ENCODE measurements at places on chromosomes 1 and 21.

DNA sequence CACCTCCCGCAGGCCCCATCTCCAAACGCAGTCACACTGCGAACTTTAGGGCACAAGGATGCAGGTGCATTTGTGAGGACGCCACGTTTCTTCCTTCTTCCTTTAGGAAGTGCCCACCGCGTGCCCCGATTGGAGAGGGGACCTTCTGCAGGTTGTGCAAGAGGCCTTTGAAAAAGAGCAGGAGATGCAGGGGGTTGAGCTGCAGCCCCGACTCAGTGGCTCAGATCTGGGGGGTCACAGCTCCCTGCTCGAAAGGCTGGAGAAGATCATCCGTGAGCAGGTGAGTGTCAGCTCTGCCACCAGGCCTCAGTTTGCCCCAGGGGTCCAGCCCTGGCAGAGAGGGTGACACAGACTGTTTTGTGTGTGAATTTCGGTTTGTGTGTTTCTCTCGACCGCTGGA, 31.2 kb upstream of the DIP2A start:
- no peak for DNase-seq

DNA sequence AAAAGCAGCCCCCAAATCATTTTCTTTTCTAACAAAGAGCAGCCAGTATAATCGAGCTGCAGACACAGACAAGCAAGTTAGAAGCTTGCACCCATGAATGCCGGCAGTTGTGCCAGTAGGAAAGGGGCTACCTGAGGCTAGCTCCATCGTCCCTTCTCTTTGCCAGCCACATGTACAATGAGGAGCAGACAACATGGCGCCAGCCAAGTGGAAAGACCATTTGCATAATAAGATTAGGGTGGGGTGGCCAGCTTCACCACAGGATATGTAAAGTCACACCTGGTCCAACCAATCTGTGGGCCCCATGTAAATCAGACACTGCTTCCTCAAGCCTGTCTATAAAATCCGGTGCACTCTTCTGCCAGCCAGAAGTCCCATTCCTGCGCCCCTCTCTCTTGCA, 103.7 kb downstream of the CCDC185 start:
- DNase-seq, result no peak

- DNase-seq, result no peak
These were observed 736 bp downstream of the KCNC4 start for GRCh38 chr1:110210604-110211495.

DNA sequence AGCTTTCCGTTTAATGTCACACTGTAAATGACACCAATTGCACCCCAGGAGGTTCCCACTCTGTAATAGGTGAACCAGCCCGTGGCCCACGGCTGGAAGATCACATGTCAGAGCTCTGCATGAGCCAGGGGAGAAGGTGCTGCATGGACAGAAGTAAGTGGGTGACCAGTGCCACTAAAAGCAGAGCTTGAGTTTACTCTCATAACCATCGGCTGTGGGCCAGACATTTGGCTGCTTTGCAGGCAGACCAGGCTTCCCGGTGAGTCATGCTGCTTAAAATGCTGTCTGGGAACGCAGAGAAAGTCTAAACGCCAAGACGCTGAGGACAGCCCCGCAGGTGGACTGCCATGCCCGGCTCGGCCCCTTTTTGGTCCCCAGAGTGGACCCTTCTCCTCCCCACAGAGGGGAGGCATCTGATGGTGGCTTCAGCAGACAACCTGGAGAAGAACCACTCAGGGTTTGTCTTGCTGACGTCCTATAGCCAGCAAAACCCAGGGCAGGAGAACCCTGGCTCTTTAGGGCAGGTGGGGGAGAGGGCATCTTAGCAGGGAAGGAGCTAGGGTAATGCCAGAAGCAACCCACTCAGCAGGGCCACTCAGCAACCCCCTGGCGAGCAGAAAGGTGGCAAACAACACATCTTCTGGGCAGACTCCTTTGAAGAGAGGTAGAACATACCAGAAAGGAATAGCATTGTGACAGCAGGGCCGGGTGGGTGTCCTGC, 7.3 kb downstream of the KIAA2013 start:
- peak; percentile 59 for DNase-seq

DNA sequence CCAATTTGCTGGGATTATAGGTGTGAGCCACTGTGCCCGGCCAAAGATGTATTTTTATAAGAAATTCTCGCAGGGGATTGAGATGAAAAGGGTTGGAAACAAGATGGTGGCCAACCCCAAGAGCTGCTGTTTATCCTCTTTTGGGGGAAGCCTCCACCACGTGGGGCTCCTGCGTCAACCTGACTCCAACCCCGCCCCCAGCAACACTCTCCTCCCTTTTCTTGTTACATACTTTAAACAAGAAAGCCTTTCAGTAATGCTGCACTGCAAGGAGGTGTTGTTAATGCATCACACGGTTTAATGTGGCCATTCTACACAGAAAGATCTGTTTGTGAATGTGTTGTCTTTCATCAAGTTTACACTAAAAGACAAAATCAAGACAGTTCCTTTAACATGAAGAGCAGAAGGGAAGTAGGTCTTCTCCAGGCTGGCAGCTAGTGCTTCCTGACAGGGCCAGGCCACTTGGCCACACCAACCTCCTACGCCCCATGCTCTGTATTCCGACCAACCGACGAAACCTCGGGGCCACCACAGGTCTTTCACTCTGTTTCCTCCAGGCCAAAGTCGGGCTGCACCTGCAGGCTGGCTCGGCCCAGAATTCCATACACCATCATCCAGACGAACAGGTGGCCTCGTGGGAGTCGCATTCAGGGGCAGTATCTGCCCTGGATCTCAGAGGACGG, 25.9 kb downstream of the C2CD2 start:
- no peak for DNase-seq

- DNase-seq, result no peak
These were observed 129.2 kb upstream of the PROX1 start for GRCh38 chr1:213858581-213858980.

DNA sequence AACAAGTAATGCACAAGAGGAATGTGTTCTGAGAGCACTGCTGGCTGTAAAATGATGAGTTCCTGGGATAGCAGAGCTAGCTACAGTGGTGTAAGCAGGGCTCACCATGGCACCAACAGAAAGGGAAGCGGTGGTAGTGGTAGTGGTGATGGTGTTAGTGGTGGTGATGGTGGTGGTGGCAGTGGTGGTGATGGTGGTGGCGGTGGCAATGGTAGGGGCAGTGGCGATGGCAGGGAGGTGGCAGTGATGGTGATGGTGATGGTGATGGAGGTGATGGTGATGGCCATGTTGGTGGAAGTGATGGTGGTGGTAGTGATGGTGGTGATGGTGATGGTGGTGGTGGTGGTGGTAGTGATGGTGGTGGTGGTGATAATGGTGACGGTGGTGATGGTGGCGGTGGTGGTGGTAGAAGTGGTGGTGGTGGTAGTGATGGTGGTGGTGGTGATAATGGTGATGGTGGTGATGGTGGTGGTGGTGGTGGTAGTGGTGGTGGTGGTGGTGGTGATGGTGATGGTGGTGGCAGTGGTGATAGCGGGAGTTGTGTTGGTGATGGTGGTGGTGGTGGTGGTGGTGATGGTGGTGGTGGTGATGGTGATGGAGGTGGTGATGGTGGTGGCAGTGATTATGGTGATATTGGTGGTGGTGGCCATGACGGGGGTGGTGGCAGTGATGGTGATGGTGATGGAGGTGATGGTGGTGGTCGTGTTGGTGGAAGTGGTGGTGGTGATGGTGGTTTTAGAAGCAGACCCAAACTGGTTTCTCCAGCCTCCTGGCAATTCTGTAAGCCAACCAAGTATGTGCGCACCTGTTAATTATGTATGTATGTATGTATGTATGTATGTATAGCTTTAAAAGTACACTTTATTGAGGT, 254.1 kb downstream of the TRABD2B start:
- no peak for DNase-seq

- DNase-seq, result no peak
These were observed 96.8 kb upstream of the PALMD start for GRCh38 chr1:99548943-99549605.

- no peak for DNase-seq
These were observed 803 bp downstream of the COP1 start for GRCh38 chr1:176206006-176206960.

- no peak for DNase-seq
These were observed 128.0 kb downstream of the CDC42BPA start for GRCh38 chr1:227190321-227190720.

GRCh38 chr1:179953974-179954492, 577 bp upstream of the CEP350 start:
- DNase-seq, result peak; percentile 53

DNA sequence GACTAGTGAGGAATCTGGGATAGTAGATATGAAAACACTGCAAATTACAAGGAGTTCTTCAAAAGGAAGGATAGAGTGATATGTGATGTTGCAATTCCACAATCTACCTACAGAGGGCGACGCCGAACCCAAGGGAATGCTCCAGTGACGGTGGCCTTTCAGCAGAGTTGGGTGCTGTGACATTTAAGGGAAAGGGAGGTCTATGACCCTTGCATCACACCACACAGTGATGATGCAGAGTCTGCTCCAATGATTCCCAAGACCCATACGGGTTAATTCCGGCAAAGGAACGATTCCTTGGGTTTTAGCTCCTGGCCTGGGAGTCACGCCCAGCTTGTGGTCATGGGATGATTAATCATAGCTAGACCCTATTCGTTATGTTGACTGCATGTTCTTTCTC, 123.0 kb upstream of the IGSF21 start:
- DNase-seq, result no peak

- no peak for DNase-seq
These were observed 15.6 kb downstream of the LDLRAP1 start for GRCh38 chr1:25559031-25559430.

DNA sequence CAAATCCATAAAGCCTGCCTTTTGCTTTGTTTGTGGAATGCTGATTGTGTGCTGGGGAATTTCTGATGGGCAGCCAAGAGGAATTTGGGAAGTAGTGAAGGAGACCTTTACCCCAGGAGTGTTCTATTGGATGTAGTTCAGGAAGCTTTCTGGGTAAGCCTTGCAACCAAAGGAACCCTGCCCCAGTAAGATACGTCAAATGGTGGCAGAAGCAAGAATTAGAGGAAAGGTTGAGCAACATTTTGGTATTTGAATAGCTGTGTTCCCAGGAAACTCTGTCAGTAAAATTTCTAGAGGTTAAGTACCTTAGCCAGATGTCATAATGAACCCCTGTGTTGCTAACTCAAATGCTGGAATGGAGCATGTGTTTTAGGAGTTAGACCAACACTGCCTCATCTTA, 6.4 kb downstream of the MGST3 start:
- DNase-seq, result no peak

- DNase-seq, result peak; percentile 81
These were observed 34.6 kb upstream of the S100A7 start for GRCh38 chr1:153494976-153495535.

- no peak for DNase-seq
These were observed 128.8 kb downstream of the COQ8A start for GRCh38 chr1:227068883-227069282.

- no peak for DNase-seq
These were observed 4.7 kb downstream of the CELSR2 start for GRCh38 chr1:109253803-109254620.

DNA sequence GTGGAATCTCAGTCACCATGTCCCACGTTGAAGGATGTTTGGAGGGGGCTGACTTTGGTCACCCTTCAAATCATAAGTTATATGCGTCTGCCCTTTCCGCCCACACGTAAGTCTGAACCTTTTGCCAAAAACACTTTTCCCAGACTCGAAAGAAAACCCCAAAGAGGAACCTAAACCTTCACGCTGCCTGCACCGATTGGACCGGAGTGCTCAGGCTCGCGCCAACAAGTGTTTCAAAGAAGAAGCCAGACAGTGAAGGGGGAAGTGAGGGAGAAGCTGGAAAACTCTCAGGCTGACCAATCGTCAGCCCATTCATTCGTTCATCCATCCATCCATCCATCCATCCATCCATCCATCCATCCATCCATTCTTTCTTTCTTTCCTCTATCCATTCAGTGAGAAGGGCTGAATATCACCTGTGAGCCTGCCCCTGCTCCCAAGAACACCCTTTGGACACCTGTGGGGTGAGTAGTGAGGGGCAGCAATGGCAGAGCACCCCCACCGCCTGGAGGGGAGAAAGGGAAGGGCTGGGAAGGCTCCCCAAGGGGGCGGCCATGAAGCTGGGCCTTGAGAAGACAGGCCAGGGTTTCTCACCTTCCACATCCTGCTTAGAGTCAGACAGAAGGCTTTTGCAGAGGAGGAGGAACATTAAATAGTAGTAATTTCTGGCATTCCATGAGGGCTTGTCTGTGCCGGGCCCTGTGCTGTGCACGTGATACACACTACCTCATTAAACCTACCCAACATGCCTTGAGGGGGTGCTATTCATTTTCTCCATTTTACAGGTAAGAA, 27.1 kb upstream of the RUNX3 start:
- no peak for DNase-seq

DNA sequence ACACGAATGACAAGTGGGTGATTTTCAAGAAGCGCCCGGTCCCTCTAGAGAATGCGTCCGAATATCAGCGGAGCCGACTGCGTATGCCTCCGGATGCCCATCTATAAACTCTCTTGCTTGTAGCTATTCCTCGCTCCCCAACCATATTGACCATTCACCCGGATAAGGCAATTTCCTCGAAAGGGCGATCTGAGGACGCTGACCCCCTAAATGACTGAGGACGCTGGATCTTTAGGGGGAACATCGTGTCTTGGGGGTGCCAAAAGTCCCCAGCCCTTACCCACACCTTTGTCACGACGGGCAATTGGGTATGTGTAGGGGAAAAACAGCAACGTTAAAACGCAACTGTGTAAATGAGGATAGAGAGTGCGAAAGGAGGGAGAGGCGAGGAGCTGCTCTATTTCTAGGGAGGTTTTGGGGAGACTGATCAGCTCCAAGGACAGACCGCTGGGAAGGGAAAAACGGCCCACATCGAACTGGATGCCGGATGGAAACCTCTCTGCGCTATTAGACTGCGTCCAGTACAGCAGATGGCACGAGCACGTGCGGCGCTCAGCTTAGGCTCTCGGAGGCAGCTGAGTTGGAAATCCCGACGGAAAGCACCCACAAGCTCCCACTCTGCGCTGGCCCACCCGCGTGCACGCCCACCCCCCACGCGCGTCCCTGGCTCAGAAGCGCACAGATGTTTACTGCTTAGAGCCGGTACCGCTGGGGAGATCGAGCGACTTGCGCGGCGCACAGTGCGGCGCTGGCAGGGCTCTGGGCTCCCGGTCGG, 2.9 kb upstream of the PRRX1 start:
- DNase-seq, result no peak

DNA sequence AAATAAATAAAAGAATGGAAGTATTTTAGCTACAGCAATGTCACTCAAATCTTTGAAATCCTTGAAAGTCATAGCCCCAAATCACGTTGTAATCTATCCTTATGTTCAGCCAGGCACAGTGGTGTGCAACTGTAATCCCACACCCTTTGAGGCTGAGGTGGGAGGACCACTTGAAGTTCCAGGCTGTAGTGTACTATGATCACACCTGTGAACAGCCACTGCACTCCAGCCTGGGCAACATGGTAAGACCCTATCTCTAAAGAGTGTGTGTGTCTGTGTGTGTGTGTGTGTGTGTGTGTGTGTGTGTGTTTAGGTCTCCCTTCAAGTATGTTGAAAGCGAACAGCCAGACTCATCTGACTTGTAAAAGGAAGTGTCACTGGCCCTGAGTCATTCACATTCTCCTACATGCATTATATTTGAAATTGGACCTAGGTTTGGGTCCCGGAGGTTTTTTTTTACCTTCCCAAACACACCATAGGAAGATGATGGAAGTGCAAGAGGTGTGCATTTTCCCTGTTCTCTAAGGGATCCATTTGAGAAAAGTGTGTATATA, 50.1 kb downstream of the ZNF281 start:
- peak; percentile 22 for DNase-seq
